Kidney epithelial cell (primary cell): ENCODE measurements at places on chromosomes 2 and 18.

GRCh38 chr2:37367984-37368383 is 23.6 kb downstream of the QPCT start:
- no peak for DNase-seq

GRCh38 chr2:165536851-165537499 is 67.5 kb downstream of the CSRNP3 start:
- DNase-seq: no peak

DNA sequence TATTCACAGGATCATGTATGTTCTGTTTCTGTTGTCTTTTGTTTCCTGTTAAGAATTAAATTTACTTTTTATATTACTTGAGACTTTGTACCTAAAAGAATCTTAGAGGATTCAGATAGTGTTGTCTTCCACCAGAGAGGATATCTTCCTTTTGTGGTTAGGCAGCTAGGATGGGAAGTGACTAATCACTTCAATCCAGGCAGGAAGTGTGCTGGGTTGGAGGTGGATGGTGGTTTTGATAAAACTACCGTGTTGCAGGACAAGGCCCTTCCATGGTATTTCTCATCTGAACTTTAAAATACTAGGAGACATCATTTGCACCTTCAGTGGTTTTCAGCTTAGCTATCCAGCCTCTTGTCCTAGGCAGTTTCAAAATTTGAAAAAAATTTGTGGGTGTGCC is 728.6 kb upstream of the CDH2 start:
- DNase-seq: no peak

GRCh38 chr18:42032447-42032846 is 77.4 kb downstream of the PIK3C3 start:
- no peak for DNase-seq

- DNase-seq: no peak
Observed at GRCh38 chr2:128799284-128799552, 480.6 kb upstream of the HS6ST1 start.

DNA sequence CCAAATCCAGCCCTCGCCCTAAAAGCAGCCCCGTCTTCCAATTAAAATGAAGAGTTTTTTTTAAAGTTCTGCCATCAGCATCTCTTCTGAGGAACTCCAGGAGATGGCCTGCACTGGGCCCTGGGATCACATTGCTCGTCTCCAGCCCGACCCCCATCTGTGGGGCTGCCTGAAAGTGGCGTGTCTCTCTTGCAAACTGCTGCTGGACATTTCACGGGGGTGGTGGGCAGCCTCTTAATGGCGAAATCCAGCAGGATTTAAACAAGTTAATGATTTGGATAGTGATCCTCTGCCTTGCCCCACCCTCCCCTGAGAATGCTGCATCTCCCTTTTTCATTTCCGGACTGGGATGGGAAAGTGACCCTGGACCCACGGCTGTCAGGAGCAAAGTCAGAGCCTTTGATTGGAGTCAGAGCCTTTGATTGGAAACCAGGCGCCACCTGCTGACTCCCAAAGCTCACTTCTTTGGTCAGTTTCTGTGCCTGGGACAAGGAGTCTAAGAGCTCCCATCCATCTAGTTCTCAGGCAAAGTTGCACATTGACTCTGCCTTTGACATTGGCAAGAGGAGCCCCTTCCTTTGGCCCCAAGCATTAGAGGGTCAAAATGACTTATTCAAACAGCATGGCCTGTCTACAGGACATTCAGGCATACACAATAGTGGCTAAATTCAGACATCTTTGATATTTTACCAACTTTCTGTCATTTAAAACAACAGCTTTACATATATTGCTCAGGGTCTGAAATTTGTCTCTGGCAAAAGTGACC is 155.2 kb downstream of the SH3BP4 start:
- DNase-seq: peak; percentile 25

DNA sequence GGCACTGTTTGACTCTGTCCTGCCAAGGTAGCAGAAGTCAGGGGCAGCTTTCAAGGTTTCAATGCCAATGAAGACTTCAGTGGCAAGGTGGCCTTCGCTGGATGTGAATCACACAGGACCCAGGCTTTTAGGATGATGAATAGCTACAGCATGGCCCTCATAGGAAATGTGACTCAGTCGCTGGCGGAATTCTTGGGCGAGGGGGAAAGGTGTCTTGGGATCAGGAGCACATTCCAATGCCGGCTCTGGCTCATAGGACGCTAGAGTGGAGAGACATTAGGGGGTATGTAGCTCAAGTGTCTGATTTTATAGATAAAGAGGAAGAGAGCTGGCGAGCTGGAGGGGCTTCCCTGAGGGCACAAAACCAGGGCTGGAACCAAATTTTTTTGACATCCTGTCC is 68.6 kb downstream of the SMIM21 start:
- no peak for DNase-seq

- DNase-seq: peak; percentile 12
Observed at GRCh38 chr2:209663139-209663538, 108.5 kb upstream of the UNC80 start.

GRCh38 chr2:23602116-23602515 is 217.1 kb downstream of the KLHL29 start:
- DNase-seq: no peak
